ENCODE measurements at places on chromosomes 5 and 9.

DNA sequence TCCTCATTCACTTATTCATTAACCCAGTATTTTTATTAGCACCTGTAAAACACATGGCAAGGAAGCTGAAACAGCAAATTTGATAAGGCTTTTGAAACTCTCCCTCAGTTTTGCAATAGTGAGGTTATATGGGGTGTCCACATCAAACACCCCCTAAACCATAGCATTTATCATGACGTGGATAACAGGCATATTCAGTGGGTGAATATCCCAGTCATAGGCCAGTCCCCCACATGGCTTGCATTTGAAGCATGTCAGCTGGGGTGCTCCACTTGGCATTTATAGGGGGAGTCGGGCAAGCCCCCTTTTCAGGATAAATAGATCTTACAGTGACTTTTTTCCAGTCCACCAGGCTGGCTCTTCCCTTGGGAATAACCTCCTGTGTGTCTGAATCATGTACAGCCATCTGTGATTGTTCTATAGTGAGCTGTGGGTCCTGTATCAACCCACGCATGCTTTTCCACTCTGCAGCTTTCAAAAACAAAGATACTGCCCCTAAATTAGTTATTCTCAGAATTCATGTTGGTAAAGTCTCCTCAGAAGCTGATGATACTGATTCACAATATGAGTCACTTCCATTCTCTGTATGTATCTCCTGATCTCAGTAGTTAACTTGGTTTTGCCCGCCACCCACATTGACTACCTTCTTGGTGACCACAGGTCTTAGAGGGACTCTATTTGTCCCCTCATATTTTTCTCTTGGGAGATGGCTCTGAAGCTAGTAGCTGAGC lies 84.4 kb upstream of the SPIN1 start:
- DNase-seq: no peak

DNA sequence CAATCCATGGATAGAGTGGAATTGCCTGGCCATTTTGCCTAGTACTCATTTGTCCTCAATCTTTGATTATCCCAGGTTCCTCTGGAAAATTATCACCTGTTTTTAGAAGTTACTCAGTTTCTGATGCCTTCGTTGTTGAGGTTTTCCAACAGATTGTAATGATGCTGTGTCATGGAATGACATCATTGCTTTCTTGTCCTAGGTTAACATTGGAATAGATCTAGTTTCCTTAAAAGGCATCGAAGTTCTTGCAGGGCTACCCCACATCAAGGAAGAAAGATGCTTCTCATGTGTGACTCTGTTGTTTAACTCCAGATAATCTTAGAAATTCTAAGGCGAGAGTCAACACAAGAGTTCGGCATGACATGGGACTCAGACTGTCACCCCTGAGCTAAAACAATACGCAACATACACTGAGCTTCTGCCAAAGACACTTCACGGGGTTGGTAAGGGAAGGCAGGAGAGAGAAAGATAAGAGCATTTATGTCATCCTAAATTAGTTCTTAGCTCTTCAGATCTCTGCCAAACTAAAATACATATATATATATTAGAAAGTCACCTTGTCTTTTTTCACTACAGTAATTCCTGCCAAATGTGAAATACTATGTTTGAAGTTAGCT lies 293.2 kb upstream of the WWC1 start:
- no peak for DNase-seq

GRCh38 chr5:158380661-158381060 lies 521.7 kb upstream of the CLINT1 start:
- DNase-seq: no peak

DNA sequence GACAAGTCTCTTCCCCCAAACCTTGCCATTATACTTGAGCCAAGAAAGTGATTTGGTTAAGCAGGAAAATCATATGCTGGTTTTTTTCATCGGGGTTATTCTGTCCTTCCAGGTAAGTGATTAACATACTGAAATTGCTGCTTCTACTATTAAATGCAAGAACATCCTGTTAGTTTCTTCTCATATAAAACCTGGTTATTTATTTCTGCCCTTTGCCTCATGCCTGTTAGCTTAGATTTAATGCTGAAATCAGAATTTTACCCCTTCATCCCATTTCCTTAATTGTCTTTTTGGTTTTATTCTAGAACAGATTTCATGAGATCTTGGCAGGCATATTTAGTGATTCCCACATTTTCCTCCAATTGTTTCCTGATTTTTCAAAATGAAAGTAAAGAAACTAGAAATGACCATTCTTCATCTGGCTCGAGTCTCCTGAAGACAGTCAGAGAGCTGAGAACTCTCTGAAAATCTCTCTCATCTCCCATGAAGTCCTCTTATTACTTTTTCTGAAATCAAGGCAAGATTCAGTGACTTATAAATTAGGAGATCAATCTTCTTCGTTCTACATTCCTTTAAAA lies 132.9 kb downstream of the NFIB start:
- no peak for DNase-seq

GRCh38 chr5:137880313-137880712 lies 8.9 kb upstream of the PKD2L2 start:
- DNase-seq: no peak

GRCh38 chr5:39231705-39232525 lies 12.6 kb upstream of the FYB1 start:
- DNase-seq: no peak

DNA sequence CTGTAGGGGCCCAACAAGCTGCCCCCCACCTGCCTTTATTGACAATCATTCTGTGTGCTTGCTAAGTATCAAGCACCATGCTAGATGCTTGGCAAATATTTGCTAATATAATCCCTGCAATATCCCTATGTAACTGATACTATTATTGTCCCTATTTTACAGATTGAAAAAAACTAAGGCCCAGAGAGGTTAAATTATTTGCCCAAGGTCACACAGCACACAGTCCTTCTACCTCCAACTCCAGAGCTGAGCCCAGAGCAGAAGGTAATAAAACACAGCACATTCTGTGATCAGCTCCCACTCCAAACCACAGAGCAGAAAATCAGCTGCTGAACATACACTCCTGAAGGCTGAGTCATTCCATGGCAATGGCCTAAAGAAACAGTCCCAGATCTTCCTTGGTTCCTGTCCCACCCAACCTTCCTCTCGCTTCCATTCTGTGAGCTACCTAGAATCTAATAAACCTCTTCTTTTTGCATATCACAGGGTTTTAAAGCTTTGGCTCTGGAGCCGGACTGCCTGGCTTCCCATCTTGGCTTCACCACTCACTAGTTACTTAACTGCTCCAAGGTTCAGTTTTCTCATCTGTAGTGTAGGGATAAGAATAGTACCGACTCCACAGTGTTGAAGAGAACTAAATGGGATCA lies 66.7 kb upstream of the ADRA1B start:
- no peak for DNase-seq

DNA sequence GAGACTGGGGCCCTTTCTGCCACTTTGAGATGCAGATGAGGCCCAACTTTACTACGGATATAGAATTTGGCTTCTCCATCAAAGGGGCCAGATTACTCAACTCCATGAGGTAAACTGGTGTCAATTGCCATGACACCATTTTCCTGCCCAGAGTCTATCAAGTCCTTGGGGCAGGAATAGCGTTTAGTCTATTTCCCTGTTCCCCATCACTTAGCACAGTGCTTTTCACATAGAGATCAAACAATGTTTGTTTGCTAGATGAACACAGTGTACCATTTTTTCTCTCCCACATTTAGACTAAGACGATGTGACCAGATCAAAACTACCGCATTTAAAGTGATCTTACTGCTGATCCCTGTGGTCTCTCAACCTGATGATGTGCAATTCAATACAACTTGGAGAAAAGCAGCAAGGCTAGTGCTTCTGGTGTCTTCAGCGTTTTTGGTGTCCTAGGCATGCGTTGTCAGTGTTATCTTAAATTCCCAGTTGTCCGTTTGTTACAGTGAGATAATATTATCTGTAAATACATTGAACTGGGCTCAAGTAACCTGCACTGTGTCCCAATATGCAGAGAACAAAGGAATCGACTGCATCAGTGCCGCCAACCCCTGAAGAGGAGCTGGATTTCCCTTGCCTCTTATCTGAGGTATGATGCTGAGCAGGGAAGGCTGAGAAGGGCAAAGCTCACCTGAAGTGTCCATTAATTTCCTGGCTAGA lies 446.2 kb downstream of the PLK2 start:
- no peak for DNase-seq

GRCh38 chr9:78023003-78023741 lies 8.4 kb downstream of the GNAQ start:
- DNase-seq: no peak

GRCh38 chr5:157168286-157168685 lies 2.2 kb upstream of the GARIN3 start:
- DNase-seq: no peak

- DNase-seq: peak; percentile 17
Observed at GRCh38 chr5:18745988-18746615, 1111.8 kb downstream of the TAF11L14 start.

GRCh38 chr9:90815183-90815943 lies 13.7 kb downstream of the SYK start:
- no peak for DNase-seq

GRCh38 chr9:116208417-116209232 lies 55.0 kb downstream of the PAPPA start:
- DNase-seq: no peak

- no peak for DNase-seq
Observed at GRCh38 chr9:83794051-83794450, 23.5 kb downstream of the GKAP1 start.

GRCh38 chr9:124444166-124444565 lies 6.1 kb upstream of the ADGRD2 start:
- no peak for DNase-seq

DNA sequence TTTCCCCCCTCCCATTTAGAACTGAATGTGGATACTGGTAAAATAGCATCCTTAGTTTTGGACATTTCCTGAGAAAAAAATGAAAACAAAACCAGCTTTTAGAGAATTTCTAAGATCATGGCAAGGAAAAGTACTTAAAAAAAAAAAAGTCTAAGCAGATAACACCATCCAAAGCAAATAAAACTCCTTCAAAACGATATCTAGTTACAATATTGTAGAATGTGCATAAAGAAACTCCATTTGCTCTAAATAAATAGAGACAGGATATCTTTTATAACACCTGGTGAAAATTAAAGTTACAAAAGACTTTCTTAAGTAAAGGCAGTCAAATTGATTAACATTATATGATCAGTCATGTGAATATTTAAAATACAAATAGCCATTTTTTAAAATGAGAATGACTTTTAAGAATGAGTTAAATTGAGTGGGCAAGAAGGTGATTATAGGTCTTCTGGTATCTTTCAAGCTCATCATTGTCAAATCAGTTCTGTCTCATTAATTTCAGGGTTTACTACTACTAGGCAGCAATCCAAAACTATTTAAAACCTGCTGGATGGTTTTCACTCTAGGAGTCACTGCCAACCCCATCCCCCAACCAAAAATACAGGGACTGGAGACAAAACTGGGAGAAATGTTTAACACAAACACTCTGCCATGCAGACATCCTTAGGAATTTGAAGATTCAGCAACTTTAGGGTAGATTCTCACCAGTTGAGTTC lies 382.6 kb downstream of the ADGRV1 start:
- no peak for DNase-seq

- DNase-seq: no peak
Observed at GRCh38 chr9:104961701-104962359, 33.9 kb upstream of the ABCA1 start.
